ENCODE measurements at places on chromosomes 11 and 22.

DNA sequence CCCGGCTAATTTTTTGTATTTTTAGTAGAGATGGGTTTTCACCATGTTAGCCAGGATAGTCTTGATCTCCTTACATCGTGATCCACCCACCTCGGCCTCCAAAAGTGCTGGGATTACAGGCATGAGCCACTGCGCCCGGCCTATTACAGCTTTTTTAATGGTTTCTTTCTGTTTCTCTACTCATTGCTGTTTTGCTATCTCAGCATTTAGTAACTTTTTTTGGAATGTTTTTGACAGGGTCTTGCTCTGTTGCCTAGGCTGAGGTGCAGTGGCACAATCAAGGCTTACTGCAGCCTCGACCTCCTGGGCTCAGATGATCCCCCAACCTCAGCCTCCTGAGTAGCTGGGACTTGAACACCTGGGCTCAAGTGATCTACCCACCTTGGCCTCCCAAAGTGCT, 4.7 kb upstream of the CRKL start:
- no peak for DNase-seq
- H3K4me1 ChIP-seq: peaks cover 4% of the 10 kb centered on the region
- H3K27me3 ChIP-seq: no peaks in the 10 kb centered on the region
- no peaks in the 10 kb centered on the region for H3K36me3 ChIP-seq
- no peak overlapping the region for H3K27ac ChIP-seq
- no peak overlapping the region for H3K4me3 ChIP-seq

- H3K36me3 ChIP-seq: no peaks in the 10 kb centered on the region
- H3K4me1 ChIP-seq: no peaks in the 10 kb centered on the region
- no peak overlapping the region for H3K27ac ChIP-seq
- no peak for DNase-seq
- H3K27me3 ChIP-seq: no peaks in the 10 kb centered on the region
Observed at GRCh38 chr11:94769880-94770279, 1.7 kb downstream of the AMOTL1 start.

- H3K4me1 ChIP-seq: no peaks in the 10 kb centered on the region
- no peak for DNase-seq
- no peaks in the 10 kb centered on the region for H3K36me3 ChIP-seq
Observed at GRCh38 chr11:13094930-13095687, 86.0 kb downstream of the RASSF10 start.

DNA sequence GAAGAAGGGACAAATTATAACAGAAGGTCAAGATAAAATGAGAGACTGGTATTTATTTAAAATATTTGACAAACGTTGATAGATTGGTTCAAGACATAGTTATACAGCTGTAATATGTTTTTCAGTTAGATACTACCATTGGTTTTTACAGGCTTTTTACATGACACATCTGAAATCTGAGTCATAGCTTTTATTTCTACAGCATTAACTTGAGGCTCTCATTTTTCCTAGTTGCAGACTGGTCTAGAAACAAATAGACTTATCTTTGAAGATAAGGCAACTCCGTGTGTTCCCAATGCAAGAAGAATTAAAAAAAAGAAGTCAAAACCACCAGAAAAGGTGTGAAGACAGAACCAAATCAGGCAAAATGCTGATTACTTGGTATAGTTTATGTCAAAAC, 31.3 kb downstream of the CEP57 start:
- H3K4me3 ChIP-seq: no peak overlapping the region
- no peak for DNase-seq
- no peak overlapping the region for H3K27ac ChIP-seq

DNA sequence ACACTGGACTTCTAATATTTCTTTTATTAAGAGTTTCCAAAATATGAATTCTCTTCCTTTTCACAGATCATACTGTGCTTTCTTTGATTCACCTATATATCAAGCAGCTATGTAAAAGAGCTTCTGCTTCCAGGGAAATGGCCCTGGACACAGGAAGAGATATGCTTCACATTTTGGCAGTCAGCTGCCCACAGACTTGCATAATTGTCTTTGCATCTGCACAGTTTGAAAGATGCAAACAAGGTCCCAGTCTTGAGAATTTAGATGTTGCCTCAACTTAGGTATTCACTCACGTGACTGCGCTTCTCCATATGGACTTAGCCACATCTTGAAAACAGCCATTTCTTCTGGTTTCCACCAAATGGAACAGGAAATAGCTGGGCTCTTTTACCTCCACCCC, 92.3 kb upstream of the POU2AF2 start:
- H3K4me1 ChIP-seq: no peaks in the 10 kb centered on the region
- no peak for DNase-seq
- no peak overlapping the region for H3K4me3 ChIP-seq

DNA sequence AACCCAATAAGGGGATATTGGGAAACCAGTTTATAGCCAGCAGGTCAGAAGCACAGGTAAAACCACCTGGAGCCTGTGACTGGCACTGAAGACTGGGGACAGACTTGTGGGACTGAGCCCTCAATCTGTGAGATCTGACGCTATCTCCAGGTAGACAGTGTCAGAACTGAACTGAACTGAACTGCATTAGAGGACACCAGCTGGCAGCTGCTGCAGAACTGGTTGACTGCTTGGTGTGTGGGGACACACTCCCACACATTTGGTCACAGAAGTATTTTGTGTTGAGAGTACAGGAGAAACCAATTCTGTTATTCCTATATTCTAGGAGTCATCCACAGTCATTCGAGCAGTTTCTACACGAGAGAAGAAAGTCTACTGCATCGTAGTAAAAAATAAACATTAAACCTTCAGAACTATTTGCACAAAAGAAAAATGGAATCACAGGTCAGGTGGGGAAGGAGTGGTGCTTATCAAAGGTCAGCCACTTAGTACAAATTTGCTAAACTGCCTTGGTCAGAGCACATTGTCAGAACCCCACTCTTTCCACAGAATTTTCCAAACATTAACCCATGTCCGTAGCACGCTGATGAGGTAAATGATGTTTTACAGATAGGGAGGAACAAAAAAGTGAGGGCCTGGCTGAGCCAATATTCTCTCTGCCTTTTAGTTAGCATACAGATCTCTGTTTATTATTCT, 77.2 kb downstream of the SIK3 start:
- H3K27ac ChIP-seq: no peak overlapping the region
- H3K27me3 ChIP-seq: no peaks in the 10 kb centered on the region
- DNase-seq: no peak

DNA sequence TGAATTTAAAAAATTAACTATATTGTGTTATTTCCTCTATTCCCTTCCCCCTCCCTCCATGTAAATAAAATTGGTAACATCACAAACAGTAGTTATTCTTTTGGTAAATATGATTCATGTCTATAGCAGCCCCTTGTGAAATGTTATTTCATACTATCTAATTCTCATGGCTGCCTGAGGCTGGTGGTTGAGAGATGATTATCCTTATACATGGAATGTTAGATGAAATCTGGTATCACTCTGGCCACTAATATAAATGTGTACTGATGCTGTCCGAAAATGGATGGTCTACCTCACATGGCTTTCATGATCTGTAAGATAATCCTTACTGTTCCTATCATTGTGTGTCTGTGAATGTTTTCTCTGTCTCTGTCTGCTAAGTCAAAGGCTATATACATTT, 25.0 kb upstream of the EXPH5 start:
- H3K4me3 ChIP-seq: no peak overlapping the region
- no peaks in the 10 kb centered on the region for H3K27me3 ChIP-seq
- H3K27ac ChIP-seq: no peak overlapping the region
- no peaks in the 10 kb centered on the region for H3K4me1 ChIP-seq

DNA sequence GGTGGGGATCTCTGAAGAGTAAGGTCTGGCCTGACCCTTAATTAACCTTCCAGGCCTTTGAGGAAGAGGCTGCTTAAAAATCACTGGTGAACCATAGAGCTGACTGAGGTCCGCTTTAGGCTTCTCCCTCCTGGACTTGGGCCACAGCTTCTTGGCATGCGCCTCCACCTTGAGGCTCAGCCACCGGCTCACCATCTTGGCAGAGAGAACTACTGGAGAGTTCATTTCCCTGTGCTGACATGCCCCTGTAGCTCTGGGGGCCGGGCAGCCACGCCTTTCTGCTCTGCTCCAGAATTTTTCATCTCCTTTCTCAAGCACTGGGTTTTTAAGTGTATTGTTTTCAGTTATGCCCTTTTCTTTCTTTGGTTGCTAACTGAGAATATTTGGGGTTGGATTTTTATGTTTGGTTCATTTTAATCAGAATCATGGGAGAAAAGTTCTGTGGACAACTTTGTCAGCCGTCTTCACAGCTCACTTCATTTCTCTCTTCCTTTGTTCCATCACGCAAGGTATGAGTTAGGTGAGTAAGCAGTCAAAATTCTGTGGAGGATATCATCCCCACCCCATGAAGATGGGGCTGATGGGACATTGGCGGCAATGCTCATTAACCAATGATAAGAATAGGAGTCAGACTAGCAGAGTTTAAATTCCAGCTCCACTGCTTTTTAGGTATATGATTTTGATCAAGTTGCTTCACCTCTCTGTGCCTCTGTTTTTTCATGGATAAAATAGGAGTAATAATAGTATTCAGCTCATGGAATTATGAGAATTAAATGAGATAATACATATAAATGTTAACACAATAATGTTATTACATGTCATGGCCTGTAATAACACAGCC, 103.9 kb downstream of the DBX1 start:
- H3K4me3 ChIP-seq: no peak overlapping the region
- no peaks in the 10 kb centered on the region for H3K36me3 ChIP-seq
- H3K27me3 ChIP-seq: no peaks in the 10 kb centered on the region
- no peak overlapping the region for H3K27ac ChIP-seq
